ENCODE measurements at places on chromosomes 16 and 17.
A peak's percentile ranks its signal among the peaks of the same experiment; 100 is the strongest.

DNA sequence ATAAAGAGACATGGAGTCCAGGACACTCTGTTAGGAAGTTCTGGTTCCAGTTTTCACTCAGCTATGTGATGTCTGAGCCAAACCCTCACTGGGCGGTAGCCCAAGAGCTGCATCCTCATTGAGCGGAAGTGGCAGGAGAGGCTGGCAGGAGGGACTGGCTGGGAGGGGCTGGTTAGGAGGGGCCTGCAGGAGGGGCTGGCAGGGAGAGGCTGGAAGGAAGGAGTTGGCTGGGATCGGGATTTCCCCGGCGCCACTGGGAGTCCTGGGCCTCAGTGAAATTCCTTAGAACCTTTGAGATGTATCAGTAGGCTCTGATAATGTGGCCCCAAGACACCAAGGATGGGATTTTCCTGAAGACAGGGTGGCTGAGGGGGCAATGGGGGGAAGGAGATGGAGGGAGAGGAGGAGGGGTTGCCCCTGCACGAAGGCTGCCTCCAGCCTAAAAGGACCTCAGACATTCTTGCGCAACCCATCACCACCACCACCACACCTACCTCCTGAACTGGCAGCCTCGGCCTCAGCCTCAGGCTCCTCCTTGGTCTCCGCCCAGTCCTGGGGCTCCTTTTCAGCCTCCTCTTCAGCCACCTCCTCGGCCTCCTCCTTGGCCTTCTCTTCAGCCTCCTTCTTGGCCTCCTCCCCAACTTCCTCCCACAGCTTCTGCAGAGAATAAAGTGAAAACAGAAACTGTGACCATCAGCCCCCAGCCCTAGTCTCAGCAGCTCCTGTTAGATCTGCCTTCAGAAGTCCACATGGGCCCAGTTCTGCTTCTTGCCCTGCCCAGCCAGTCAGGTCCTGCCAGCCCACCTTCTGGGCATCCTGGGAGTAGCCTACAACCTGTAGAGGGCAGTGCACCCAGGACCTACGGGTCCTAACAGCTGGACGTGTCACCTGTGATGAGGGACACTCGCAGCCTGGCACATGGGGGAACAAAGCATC is 31.7 kb downstream of the CNGB1 start:
- no peak for DNase-seq

GRCh38 chr17:76726776-76727718 is at the start of gene METTL23:
TSS of gene METTL23 (plus strand) at chr17:76726839. CDS start at chr17:76729711, 2,872 bp downstream.
- peak; percentile 65 for DNase-seq

DNA sequence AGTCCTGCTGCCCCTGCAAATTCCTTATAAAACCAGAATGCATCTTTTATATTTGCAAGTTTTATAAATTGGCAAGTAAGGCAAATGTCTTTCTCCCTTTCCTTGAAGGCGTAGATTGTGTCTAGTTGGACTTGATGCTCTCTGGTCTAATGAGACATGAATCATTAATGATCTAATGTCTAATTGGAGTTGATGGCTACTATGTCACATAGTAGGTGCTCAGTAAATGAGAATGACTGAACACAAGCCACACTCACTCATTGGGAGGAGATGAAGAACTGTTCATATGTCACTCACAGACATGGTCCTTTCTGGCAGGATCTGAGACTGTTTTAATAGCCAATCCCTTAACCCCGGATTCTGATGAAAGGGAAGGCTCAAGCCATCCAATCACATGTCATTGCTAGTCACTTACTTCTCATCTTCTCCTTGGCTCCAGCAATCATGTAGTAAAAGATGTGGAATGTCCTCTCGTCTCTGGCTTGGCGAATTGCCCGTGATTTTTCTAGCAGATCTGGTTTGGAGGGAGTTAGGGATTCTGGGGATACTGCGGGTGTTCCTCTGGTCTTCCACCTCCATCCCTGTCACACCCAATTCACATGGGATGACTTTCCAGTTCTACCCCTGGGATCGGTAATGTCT is 81.0 kb downstream of the MYH11 start:
- DNase-seq, result no peak

DNA sequence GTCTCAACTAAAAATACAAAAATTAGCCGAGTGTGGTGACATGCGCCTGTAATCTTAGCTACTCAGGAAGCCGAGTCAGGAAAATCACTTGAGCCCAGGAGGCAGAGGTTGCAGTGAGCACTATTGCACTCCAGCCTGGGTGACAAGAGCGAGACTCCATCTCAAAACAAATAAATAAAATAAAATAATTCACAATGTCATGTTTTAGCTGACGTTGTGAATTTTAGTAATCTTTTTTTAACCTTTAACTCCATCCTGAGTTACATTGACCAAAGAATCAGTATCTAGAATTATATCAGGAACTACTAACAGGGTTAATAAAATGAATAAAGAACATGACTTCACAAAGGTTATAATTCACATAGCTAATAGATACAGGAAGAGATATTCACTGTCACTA is 5.9 kb downstream of the RBL2 start:
- DNase-seq, result no peak

GRCh38 chr17:63549289-63549945 is 860 bp upstream of the DCAF7 start:
- no peak for DNase-seq

- DNase-seq, result no peak
Measured at GRCh38 chr17:55157165-55157564, 107.6 kb upstream of the HLF start.

GRCh38 chr17:45332989-45333701 is 16.3 kb upstream of the MAP3K14 start:
- no peak for DNase-seq

DNA sequence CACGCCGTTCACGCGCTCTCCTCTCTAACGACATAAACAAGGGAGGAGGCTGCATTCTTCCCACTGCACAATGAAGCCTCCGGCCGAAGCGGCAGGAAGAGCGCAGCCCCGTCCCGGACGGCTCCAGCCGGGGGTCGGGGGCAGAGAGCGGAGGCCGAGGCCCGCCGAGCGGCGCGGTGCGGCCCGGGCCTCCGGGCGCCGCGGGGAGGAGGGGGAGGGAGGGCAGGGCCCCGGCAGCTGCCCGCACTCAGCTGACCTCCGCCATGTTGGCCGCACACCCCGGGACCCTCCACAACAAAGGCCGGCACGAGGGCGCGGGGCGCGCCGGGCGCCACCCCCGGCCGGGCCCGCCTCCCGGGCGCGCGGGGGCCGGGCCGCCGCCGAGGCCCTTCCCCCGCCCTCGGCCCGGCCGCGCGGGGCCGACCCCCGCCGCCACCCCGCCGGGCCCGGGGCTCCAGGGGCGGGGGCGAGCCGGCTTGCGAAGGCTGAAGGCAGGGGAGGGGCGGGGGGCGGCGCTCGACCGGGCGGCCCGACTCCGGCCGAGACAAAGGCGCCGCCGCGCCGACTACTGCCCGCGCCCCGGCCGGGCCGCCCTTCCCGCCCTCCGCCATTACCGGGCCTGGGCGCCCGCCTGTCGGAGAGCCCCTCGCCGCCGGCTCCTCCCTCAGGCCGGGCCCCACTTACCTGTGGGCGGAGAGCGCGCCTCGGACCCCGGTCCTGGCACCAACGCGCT is 527 bp downstream of the SIAH1 start:
- peak; percentile 17 for DNase-seq

GRCh38 chr17:27854163-27854562 is 39.0 kb downstream of the LYRM9 start:
- DNase-seq, result no peak

GRCh38 chr16:51431517-51432241 is 280.6 kb upstream of the SALL1 start:
- no peak for DNase-seq

DNA sequence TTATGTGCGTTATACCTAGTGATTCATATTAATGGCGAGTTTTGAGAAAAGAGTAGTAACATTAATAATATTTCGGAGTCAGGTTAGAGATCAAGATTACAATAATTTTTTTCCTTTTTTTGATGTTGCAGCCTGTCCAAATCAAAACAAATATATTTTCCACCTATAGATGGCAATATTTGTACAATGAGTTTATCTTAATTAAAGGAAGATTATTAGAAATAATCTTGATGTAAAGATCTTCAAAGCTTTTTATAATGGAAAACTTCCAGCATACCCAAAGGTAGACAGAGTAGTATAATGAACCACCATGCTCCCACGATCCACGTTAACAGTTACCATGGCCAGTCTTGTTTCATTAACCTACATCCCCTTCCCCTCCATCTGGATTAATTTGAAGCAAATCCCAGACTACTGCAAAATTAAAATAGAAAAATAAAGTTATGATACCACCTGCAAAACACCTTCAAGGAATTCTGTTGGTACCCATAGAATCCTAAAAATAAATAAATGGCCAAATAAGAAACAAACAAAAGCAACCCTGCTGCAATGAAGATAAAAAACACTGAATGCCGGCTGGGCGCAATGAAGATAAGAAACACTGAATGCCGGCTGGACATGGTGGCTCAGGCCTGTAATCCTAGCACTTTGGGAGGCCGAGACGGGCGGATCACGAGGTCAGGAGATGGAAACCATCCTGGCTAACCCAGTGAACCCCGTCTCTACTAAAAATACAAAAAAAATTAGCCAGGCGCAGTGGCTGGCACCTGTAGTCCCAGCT is 46.5 kb upstream of the GINS3 start:
- DNase-seq, result no peak

- DNase-seq, result peak; percentile 32
Measured at GRCh38 chr17:3712811-3713463, 10.8 kb upstream of the HASPIN start.

- DNase-seq, result no peak
Measured at GRCh38 chr16:58348986-58349385, 43.3 kb upstream of the GINS3 start.

DNA sequence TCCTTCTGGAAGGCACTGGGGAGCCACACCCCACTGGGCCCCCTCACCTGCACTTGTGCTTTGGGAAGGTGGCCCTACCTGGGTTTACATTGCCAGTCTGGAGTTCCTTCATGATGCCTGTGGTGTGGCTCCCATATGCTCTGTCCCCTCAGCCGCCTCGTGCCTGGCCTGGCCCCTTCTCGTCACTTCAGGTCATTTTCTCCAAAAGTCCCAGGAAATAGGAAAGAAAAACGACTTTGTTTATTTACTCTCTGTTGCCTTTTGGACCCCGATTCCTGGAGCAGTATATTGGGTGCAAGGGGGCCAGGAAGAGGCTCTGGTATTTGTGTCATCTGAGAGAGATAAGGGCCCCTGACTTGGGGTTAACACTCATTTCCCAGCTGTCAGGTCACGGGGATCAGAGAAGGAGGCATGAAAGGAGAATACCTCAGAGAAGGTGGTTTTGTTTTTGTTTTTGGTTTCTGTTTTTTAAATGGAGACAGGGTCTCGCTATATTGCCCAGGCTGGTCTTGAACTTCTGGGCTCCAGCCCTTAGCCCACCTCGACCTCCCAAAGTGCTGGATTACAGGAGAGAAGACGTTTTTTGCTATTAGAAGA is 4.7 kb downstream of the SOCS3 start:
- no peak for DNase-seq

- DNase-seq, result no peak
Measured at GRCh38 chr17:31598921-31599571, 207.6 kb downstream of the RAB11FIP4 start.

DNA sequence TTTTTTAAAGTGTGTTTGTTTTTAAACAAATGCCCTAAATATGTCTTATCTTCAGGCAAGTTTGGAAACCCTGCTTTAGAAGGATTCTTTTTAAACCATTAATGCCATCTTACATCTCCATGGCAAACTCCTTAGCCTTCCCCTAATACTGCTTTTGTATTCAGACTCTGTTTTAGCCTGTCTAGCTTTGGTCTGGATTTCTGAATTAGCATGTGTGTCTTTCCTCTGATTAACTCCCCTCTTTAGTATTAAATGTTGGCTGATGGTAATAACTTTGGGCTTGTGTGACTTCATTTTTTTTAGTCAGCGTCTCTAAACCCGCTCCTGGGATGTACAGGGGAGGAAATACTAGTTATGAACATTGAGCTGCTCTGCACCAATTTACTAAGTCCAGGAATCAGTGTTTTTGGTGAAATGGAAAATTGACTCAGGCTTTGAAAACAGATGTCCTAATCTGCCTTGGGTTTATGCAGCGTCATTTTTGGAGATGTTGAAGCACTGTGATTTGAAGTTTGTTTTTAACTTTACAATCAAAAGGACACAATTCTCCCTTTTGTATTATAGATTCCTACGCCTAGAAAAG is 22.2 kb downstream of the WIPF2 start:
- DNase-seq, result no peak

DNA sequence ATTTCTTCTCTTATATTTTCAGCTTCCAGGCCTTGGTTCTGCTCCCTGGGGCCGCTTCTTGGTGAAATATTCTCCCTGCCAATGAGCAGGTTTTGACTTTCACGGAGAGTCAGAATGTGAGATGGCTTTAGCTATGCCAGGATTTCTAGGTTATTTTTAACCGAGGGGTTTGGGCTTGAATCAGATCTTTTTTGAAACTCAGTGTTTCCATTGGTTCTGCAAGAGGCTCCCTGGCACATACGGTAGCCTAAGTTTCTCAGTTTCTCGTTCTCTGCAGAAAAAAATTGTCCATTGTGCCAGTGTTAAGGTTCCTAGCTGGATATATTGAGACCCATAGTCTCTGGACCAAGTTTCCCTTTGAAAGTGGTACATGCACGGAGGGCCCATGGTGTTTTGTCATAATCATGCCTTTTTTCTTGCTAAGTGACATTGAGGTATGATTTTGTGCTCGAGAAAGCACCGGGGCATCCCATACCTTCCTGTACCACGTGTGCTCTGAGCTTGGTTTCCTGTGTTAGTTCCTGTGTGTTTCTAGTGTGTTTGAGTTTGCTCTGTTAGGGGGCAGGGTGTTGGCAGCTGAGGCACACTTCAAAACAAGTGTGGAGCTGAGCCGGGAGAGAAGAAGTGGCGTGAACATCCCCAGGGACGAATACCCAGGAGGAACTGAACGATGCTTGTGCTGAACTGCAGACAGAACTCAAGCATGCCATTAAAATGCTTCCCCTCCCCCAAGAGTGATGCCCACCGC is 127.2 kb downstream of the HS3ST3B1 start:
- peak; percentile 22 for DNase-seq
